IMR-90 (cell line): ENCODE measurements at places on chromosomes 13 and 19. TPM values are rescaled to one million over a fixed set of nuclear protein-coding genes. Genes with fewer than 3 reads are reported as not detected.

DNA sequence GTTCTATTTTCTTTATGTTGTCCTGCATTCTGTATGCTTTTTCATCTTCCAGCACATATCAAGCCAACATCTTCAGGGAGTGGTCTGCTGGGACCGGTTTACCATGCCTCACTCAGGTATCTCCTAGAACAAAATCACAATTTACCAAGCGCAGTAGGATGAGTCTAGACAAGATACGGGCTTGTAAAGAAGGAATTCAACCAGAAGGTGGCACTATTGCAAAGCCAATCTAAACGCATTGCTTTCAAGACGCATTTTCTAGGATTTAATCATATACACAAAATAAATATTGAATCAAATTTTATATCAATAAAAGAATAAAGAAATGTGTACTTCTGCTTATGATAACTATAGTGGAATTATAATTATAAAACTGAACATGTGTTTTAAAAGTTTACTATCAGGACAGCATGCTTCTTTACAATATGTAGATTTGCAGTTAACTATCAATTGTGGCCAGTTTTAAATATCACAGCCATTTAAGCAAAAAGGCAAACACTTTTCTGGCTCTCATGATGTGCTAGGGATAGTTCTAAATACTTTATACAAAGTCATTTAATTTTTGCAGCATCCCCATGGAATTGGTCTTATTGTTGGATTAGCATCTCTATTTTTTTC, 16.1 kb upstream of the TPP2 start:
- peak; percentile 80 for DNase-seq

The CDC42EP5 gene
- 7.2 and 7.8 TPM in 2 replicates for total RNA-seq

GRCh38 chr19:1777149-1777548, 23.8 kb downstream of the ONECUT3 start:
- DNase-seq: no peak

GRCh38 chr19:19749117-19749907, 16.4 kb upstream of the ZNF14 start:
- no peak for DNase-seq

GRCh38 chr13:40692946-40693345, 26.5 kb upstream of the FOXO1 start:
- no peak for DNase-seq

DNA sequence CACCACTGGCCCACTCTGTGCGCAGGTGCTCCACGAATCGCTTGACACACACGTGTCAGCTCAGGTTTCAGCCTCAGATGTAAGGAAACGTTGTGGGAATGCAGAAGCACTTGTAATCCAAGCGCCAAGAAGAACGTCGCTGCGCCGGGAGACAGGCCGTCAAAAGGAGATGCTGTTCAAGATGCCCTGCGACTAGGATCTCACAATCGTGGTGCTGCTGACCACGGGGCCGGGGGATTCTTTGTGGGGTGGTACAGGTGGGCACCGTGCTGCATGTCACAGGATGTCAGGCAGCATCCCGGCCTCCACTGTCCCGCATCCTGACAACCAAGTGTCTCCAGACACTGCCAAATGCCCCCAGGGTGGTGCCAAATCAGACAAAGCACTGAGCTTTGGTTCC, 16.9 kb upstream of the SIGLEC11 start:
- no peak for DNase-seq

DNA sequence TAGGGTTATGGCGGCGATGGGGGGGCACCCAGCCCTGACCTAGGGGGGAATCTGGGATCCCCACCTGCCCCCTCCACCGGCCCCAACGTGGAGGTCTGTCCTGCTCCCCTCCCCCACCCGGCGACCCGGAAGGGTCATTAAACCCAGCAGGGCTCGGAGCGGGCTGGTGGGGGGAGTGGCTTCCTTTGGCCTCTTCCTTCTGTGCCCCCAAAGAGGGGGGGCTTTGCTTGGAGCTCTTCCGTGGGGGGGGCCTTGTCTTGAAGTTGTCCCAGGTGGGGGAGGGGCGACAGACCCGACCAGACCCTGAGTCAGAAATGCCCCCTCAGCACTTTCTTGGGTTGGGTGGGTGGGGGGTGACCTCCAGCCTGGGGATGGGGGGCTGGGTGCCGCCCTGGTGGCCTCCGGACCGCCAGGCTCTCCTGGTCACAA, 1.5 kb downstream of the ARID3A start:
- DNase-seq: no peak

DNA sequence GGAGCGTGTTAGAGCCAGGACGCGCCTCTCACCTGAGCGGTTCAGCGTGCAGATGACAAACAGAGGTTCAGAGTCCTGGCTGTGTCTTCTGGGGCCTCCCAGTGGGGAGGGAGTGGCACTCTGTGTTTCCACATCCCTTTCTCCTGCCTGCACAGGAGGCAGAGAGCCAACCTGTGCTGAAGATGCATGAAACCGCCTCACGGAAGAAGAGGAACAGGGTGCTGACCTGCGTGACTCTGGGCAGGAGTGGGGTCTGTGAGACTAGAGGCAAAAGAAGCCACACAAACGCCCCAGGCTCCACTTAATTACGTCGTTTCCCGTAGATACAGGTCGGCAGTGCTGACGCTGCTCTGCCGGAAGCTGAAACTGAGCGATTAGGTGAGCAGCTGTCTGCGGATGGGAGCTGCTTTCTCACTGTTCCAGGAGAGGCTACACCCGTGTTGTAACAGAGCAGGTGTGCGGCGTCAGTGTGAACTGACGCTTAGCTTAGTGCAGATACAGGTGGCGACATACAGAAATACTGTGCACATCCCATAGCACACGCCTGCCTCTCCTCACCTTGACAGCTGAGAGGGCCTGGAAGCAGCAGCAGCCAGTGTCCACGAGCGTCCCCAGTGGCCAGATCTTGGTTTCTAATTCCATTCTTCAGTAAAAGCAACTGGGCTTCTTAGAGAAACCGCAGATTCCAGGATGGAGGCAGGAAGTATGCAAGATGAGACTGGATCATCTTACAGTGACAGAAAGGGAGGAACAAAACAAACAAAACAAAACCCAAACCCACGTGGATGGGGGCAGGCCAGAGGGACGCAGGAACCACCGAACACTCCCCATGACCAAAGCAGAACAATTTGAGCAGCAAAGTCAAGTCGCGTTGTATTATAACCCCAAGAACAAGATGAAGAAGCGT, 37.7 kb upstream of the MCF2L start:
- DNase-seq: peak; percentile 76

The PDE4C gene
- 0.18 TPM in 1 of 2 replicates, not detected in the other for total RNA-seq

DNA sequence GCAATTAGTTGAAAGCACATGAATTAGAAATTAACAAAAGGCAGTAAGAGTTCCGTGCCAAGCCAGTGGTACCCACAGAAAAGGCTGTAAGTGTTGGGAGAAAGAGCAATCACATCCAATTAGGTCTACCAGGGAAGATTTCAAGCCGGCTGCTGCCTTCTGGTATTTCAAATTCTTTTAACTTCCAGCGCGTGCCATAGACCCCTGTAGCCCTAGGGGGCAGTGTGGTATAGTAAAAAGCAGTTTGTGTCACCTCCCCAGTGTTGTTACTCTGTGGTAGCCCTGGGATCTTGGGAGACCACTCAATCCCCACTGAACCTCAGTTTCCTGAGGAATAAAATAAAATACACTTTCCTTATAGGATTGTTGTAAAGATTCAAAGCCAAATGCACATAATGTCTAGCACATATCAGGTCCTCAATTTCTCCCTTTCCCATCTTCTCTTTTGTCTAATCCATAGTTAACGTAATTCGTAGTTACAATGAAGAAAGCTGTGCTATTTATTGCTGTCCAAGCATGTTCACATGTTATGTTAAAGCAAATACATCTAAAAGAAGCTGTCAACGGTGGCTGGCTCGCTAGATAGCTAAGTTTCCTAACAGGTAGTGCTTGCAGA, 230.2 kb downstream of the TDRD3 start:
- peak; percentile 3 for DNase-seq

- DNase-seq: no peak
Observed at GRCh38 chr13:41495044-41495443, 37.7 kb downstream of the RGCC start.

DNA sequence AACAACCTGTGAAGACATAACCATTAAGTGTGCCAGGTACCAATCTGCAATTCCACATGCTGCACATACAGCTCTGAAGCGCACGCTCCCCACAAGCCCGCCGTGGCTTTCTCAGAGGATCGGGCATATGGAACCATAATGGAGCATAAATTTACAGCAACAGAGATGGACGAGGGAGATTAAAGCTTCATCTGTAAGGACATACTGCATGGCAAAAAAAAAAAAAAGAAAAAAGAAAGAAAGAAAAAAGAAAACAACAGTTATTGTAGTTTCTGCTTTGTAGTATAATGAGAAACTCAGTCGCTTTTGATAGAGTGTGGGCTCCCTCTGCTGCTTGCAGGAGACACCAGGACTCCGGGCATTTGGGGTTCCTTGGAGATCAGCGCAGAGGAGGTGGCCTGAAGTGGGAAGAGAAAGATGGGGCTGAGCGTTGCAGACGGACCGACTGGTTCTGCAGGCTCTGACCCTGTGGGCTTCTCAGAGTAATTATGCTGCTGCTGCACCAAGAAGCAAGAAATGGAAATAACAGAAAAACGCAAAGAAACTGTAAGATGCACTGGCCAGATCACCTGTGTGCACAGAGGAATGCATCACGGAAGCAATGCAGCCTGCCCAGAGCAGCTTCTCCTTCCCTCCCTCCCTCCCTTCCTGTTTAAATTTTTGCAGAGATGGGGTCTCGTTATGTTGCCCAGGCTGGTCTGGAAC, 10.8 kb upstream of the PDCD5 start:
- peak; percentile 57 for DNase-seq

- DNase-seq: no peak
Observed at GRCh38 chr13:45896285-45896684, 44.7 kb upstream of the SIAH3 start.

GRCh38 chr13:34078334-34078999, 260.5 kb downstream of the RFC3 start:
- no peak for DNase-seq

- DNase-seq: no peak
Observed at GRCh38 chr19:36110487-36111199, at the start of gene OVOL3. Gene OVOL3 (plus strand): TSS chr19:36111143. CDS start chr19:36111203, 60 bp downstream.

The KLF16 gene
- total RNA-seq: 0.90 and 1.7 TPM in 2 replicates

GRCh38 chr19:11365557-11366117, 8.8 kb upstream of the SWSAP1 start:
- no peak for DNase-seq

DNA sequence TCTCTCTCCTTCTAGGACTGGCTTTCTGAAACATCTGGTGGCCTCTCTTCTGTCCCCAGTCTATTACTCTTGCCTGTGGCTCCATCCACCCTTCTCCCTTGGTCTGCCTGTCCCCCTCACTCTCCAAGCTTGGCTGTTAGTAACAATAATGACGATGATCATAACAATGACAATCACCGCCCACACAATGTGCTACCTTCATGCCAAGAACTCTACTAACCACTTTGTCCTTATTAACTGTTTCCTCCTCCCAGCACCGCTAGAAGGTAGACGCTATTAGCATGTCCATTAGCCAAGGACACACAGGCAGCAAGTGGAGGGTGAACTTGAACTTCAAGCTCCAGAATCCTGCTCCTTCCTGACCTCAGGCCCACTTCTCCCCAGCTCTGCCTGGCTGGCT, 2.7 kb downstream of the GYS1 start:
- DNase-seq: no peak

The PBX4 gene
- total RNA-seq: 0.90 and 1.4 TPM in 2 replicates

The ATP12A gene
- not detected in 2 replicates for total RNA-seq

DNA sequence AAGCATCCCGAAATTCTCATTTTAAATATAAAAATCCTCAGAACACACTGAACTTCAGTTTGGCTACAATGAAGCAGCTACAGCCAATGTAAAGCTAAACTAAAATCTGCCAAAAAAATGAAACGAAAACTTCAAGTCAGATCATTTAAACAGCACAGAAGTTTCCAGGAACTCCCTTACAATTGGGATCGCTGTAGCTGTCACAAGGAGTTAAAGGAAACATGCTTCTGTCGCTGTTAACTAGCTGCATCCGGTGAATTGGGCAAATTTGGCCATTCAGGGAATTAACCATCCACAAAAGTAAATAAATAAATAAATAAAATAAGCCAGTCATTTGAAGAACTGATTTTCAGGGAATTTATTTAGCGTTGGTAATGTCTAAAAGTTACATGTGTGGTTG, 77.0 kb upstream of the PEG3 start:
- no peak for DNase-seq

DNA sequence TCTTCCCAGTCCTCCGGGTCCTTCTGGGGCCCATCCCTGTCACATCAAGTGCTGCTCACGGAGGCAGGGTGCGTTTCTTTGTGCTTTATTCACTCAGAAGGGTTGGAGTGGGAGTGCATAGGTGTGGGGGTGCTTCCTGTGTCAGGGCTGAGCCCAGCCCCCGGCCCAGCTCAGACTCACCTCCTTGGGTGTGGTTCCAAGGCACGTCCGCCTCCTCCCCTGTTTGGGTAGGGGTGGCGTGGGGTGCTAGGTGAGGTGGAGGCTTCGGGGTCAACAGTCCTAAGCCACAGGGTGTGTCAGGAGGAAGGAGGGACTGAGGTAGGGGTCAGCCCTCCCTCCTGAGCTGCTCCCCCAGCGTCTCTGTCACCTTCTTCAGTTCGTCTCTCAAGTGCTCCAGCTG, 3.1 kb downstream of the CCER2 start:
- no peak for DNase-seq

DNA sequence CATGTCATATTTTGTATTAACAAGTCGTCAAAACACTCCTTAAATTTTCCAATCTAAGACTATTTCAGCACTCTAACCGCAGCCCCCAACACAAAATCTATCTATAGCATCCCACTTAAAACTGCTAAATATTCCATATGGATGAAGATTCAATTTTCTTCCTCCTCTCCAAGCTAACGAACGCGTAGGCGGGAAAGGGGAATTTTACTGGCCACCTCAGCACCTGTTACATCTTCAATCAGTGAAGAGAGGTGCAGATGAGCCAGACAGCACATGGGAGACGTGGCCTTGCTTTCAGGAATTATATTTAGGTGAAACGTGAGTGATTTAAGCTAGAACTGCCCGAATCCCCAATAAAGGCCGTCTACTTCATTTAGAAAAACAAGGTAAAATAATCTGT, 1.1 kb downstream of the RBM26 start:
- DNase-seq: no peak

The PLIN4 gene
- total RNA-seq: under 0.01 TPM in 2 replicates

- DNase-seq: peak; percentile 13
Observed at GRCh38 chr19:17721821-17722220, 2.5 kb downstream of the MAP1S start.
